ENCODE measurements at places on chromosomes 4 and X.

- DNase-seq, result no peak
These were observed 878.3 kb downstream of the FSTL5 start for GRCh38 chr4:161285461-161285860.

- no peak for DNase-seq
These were observed 280.1 kb downstream of the PABPC4L start for GRCh38 chr4:133921280-133922195.

GRCh38 chrX:57964975-57965374 is 54.7 kb upstream of the ZXDA start:
- no peak for DNase-seq

DNA sequence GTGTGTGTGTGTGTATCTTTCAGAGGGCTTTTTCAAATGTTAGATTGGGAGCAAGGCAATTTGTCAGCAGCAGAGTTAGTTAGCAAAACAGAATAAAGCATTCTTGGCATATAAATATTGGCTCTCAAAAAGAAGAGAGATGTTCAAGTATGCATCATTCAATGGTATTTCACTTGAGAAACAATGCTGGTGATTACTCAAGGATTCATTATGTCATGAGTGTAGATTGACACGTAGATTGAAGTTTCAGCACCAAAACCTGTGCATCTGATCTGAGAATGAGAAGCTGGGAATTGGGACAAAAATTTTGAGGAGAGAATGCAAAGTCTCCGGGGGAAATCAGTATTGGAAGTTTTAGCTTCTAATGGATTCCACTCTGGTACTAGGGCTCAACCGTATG is 241.4 kb downstream of the FRMPD4 start:
- DNase-seq, result no peak

DNA sequence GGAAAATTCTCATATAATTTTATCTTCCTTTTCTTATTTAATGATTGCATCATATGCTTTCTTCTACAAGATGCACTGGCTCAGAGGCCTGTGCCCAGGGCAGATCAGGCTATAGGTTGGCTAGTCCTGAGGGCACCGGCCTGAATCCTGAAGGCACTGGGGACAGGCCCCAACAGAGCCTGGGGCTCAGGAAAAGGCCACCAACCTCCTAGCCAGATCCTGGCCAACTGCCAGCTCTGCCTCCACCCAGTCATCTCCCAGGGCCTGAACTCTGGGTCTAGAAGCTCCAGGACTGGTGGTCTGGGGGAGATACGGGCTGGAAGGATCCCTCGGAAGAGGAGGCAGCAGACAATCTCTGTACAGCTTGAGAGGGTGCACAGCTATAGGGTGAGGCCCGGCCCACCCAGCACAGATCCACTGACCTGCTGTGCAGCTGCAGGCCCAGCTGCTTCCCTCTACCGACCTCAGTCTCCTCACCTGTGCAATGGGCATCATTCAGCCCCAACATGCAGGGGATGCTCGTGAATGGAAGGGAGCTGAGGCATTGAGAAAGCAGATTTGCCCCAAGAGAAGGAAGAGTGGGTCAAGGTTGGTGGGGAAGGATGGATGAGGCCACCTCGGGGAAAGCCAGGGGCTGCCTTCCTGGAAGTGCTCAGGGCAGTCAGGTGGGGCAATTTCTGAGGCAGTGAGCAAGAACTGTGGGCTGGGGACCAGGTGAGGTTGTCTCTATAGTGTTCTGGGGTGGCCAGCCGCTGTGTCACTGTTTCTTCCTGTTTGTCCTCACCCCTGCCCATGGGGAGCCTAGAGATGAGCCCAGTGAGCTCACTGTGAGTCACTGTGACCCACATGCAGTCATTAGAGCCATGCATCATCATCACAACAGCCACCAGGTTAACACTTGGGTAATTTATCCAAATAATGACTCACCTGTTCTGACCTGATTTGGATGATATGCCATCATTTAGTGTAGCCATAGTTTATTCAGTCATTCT is 22.4 kb upstream of the XAGE2 start:
- no peak for DNase-seq

GRCh38 chr4:40256329-40256728 is 59.5 kb downstream of the RHOH start:
- DNase-seq, result no peak

DNA sequence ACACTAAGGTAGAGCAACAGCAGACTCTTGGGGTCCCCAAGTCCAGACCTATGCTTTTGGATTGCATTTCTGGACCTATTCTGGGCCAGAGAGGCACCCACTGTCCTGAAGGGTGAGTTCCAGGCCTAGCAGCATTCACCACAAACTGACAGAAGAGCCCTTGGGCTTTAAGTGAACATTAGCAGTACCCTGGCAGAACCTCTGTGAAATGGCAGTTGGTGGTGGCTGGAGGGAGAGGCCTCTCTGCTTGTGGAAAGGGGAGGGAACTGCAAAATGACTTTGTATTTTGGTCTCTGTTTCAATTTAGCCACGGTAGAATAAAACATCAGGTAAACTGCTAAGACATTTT is 1211.9 kb downstream of the PCDH18 start:
- DNase-seq, result no peak

DNA sequence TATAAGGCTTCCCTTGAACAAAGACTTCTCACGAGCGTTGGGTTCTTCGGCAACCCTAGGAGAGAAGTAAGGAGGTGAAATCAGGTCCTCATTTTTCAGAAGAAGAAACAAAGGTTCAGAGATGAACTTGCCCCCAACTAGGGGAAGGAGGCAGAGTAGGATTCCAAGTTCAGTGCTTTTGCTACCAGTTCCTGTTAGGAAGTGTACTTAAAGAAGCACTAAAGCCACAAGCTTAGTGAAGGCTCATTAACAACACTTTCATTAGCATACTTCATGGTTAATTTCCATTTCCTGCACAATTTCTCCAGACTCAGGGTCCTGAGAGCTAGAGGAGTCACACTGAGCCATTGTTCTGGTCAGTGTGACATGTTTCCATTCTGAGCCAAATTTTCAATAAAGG is 52.1 kb downstream of the VSIG4 start:
- DNase-seq, result no peak

GRCh38 chr4:118918388-118918787 is 29.7 kb downstream of the SYNPO2 start:
- DNase-seq, result no peak

DNA sequence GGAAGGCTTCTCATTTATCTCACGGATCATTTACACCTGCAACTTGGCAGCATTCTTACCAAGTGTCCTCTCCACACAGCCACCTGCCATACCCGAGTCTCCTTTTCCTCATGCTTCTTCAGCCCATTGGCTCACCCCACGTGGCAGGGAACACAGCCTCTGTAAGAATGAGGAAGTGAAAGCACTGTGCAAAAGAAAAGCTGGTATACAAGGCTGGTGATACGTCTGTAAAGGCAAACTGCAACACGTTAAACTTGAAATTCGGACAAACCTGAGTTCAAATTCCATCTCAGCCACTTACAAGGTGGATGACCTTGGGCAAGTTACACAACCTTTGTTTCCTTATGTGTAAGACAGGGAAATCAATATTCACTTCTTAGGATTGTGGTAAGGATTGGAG is 164.0 kb upstream of the RASGEF1B start:
- peak; percentile 89 for DNase-seq

- DNase-seq, result no peak
These were observed 78.1 kb upstream of the BOD1L1 start for GRCh38 chr4:13705521-13706041.

GRCh38 chrX:4588056-4588455 is 874.6 kb upstream of the PRKX start:
- DNase-seq, result no peak

GRCh38 chr4:136841526-136841925 is 690.8 kb downstream of the PCDH18 start:
- DNase-seq, result no peak

DNA sequence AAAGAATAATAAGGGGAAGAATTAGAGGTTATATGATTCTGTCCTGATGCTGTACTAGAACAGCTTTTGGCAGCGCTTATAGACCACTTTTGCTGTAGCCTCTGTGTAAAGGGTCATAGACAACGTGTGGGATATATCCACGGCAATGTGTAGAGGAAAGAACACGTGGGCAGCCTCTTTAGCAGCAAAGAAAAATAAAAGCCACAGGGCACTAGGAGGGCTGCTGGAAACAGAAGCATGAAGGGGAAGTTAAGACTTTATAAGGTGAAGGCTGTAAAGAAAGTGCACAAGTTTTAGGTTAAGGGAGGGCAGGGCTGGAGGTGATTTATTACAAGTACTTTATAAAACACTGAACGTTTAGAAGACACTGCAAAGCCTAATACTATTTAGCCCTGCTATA is 20.1 kb upstream of the PHEX start:
- no peak for DNase-seq

DNA sequence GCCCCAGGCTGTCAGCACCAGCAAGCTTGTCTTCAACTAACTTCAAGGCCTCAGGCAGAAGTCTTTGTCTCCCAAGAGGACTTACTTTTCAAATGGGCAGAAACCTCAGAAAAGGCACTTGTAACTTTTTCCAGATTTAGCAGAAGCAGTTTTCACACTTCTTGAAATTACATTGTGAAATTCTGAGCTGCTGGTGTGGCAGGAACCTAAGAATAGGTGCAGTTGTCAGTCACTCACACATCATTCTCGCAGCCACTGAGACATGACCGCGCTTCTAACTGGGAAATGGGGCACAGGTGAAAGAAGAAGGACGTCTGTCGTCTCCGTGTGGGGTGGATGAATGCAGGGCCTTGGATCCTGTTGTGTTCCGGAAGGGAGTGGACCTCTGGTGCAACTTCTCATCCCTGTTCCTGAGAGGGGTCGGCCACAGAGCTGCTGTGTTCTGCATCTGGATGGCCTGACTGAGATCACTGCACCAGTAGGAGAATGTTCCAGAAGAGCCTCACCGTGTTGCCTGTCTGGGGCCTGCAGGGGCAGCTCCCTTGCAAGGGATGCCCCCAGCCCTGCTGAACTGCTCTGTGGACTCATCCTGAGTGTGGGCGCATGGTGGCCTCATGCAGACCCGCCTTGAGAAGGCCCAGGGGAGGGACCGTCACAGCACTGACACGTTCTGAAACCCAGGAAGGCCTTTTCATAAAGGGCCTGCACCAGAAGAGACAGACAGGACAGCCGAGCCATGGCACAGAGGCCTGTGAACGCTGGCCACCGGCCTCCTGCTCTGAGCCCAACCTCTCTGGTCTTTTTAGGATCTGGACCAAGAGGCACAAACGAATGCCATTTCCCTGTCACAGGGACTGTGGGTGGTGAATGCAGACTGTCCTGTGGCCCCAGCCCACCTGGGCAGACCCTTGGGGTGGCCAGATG is 18.7 kb downstream of the NAT8L start:
- DNase-seq, result no peak

DNA sequence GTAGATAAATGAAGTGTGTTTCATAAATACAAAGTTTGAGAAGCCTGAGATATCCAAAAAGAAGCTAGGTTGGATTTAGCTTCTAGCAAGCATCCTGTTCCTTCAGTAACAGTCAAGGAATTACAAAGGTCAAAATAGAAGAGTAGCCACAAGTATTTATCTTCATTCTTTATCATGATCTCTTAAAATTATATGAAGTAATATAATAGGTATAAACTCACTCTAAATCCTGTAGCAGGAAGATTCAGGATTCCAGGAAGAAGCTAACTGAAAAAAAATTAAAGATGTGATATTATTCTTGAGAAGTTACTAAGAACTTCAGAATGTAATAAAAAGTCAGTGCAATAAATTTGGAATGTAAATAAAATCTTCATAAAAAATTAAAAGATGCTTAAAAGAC is 31.1 kb upstream of the RXFP1 start:
- no peak for DNase-seq

- no peak for DNase-seq
These were observed 443.9 kb downstream of the INPP4B start for GRCh38 chr4:142402156-142402555.

GRCh38 chr4:42167709-42168108 is 15.3 kb upstream of the BEND4 start:
- DNase-seq, result no peak

DNA sequence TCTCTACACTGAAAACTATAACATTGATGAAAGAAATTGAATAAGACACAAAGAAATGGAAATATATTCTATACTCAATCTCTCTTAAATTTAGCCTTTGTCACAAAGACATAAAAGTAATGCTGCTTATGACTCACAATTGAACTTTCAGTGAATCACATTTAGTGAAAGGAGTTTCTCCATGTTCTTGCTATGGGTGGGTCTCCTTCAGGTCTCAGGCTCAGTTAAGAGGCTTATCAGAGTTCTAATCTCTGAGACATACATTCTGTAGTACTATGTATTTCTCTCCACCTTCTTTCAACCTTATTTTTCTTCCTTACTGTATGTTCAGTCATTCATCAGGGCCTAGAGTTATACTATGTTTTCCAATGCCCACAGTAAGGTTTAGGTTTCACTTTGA is 220.9 kb downstream of the DTHD1 start:
- no peak for DNase-seq

- DNase-seq, result no peak
These were observed 685 bp downstream of the COMMD8 start for GRCh38 chr4:47462799-47463234.

DNA sequence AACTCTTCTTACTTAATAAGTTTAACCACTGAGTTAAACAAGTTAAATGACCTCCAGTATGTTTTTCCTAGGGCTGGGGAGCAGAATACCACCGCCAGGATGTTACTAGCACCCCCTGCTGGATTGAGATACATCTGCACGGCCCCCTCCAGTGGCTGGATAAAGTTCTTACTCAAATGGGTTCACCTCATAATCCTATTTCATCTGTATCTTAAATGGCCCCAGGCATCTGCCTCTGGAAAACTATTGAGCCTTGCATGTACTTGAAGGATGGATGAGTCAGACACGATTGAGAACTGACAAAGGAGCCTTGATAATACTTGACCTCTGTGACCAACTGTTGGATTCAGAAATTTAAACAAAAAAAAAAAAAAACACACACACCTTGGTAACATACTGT is 61.5 kb upstream of the MMAA start:
- peak; percentile 3 for DNase-seq

GRCh38 chr4:57191523-57192034 is 81.4 kb upstream of the IGFBP7 start:
- DNase-seq, result no peak

DNA sequence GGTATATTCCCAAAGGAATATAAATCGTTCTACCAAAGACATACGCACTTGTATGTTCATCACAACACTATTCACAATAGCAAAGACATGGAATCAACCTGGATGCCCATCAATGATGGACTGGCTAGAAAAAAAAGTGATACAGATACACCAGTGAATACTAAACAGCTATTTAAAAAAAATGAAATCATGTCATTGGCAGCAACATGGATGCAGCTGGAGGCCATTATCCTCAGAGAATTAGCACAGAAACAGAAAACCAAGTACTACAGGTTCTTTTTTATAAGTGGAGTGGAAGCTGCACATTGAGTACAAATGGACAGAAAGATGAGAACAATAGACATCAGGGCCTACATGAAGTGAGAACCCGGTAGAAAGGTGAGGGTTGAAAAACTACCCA is 81.4 kb downstream of the ANTXR2 start:
- DNase-seq, result no peak

GRCh38 chrX:12977761-12978204 is 2.9 kb downstream of the TMSB4X start:
- no peak for DNase-seq

GRCh38 chr4:91502365-91502764 is 801.4 kb upstream of the GRID2 start:
- no peak for DNase-seq

Measured in NCI-H187 (cell line).